ENCODE measurements at places on chromosomes 2 and 18.

DNA sequence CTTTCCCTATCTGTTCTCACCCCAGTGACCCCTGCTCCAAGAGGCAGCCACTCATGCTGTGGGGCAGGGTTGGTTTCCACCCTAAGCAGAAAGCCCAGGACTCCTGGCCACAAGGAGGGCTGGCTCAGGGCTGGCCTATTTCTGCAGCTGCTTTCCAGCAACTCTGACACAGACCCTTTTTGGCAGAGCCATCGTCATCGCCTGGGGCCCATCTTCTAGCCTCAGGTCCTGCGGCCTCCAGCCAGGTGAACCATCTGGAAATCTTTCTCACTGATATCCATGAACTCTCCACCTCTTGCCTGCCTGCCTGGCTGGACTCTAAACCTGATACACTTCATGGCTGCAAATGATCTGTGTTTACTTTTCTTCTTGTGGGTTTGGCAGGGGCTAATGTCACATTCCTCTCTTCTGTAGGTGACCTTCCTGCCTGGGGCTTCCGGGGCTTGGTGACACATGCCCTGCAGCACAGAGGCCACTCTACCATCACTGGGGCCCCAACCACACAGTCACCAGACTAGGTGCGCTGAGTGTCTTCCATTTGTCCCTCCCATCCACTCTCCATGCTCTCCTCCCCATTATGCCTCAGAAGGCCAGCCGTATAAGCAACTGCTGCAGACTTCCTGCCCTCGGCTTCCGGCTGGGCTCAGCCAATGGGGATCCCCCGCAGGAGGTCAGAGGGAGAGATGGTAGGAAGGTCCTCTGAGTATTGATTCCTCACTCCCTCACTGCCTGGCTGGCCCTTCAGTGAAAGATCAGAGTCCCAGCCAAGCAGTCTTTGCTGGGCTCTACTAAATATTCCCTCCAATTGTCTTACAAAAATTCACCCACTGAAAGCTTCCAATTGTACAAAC lies 9.7 kb upstream of the COPS8 start:
- DNase-seq: no peak

DNA sequence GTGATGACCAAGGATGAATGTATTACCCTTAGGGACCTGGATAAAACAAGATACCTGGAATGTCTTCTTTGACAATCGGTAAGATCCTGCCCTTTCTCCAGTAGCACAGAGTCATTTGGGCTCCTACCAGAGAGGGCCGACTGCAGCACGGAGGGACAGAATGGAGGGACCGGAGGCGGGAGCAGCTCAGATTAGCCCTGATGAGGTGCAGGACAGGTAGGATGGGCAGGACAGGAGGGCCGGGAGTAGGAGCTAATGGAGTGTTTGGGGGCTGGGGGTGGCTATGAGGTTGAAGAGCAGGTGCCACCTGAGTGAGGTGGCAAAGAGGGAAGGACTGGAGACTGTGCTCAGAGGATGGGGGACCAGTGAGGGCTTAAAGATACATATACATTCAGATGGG lies 9.9 kb upstream of the PRELID3A start:
- no peak for DNase-seq

DNA sequence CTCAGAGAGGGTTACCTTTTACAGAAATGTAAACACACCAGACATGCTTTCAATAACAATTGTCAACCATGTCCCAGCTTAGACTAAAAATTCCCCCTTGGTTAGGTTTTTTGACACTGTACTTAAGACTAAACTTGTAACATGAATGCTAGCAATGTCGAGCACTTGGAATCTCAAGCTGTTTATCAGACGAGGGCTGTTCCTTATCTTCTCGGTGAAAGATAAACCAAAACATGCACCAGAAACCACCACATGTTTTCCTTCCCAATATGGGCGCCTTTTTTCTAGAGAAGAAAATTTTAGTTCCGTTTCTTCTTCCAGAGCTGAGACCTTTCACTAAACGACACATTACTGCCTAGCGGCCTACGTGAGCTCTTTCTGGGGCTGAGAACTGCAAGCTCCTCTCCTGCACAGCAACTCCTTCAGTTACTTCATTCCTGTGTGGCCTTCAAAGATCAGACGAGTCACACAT lies 42.4 kb upstream of the ACKR3 start:
- DNase-seq: no peak

DNA sequence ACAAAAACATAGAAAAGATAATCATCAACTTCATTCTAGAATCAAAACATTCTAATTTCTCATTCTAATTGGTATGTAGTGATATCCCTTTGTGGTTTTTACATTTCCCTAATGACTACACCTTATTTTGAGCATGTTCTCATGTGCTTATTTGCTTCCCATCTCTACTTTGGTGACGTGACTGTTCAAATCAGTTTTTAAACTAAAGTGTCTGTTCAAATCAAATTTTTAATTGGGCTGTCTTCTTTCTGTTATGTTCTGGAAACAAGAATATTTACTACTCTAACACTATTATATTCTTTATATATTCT lies 45.5 kb downstream of the YES1 start:
- DNase-seq: no peak

- no peak for DNase-seq
Observed at GRCh38 chr2:101818531-101819451, 121.3 kb downstream of the MAP4K4 start.

- DNase-seq: no peak
Observed at GRCh38 chr2:42353792-42354429, 7.1 kb downstream of the COX7A2L start.

DNA sequence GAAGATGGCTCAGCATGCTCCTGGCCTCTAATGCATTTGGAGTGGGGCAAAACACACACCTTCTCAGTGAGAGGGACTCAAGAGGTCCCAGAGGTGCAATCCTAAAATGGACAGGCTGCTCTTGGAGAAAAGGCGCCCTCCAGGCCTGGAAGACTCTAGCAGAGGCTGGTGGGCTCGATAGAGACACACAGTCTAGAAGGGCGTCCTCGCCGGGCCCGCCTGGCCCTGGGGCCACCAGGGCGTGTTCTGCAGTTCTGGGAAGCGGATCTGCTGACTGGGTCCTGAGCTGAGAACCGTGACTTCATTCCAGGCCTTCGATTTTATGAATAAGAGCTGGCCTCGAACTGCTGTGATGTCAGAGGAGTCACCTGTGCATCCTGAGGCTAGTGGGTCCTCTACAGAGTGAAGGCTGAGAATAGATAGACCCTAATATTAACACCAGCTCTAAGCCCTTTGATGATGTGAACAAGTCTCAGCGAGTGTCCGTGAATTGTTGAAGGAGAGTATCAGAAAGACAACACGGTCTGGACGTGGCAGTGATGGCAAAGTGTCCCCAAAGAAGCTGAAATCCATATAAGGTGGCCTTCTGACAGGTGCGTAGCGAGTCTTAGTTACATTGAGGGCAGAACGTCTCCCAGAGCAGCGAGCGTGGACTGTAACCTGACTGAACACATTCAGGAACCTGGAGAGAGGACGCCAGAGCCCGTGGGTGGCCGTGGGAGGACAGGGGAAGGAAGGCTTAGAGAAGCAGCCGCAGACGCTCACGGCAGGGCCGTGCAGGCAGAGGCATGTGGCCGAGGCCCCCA lies 136.9 kb downstream of the PTGR3 start:
- DNase-seq: no peak

DNA sequence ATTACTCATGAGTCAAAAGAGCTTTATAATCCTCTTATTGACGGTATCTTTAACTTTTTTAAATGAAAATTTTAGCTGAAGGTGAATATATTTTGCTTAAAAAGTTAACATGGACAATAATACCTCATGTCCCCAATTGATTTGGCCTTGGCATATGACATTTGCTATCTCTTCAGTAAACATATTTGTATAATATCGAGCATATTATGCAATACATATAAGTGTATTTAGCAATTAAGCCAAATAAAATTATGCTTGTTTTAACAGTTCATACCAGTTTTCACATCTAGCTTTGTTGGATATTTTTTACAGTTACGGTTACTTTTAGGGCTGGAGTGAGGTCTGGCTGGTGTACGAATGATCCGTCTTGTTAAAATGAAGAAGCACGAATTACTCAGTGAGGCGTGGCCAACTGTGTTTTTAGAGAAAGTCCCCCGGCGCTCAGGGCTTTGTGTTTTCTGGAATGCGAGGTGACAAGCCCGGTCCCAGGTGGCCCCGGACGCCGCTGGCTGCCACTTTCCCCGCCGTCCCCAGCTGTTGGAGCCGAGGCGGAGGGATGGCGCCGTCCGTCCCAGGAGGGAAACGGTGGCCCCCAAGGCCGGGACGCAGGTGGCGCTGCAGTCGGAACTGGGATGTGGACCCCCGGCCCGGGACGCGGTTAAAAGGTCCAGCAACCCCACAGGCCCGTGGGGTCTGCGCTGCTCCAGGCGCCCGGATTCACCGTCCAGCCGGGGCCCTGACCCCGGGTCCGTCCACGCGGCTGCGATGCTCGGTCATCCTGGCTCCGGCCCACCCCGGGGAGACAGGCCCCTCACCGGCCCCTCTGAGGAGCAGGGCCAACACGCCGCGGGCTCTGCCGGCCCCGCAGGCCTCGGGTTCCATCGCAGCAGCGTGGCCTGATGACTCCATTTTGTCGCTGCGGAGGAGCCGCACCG lies 41.3 kb downstream of the TMEM18 start:
- DNase-seq: no peak

GRCh38 chr2:239756790-239757760 lies 268.1 kb downstream of the NDUFA10 start:
- DNase-seq: no peak

DNA sequence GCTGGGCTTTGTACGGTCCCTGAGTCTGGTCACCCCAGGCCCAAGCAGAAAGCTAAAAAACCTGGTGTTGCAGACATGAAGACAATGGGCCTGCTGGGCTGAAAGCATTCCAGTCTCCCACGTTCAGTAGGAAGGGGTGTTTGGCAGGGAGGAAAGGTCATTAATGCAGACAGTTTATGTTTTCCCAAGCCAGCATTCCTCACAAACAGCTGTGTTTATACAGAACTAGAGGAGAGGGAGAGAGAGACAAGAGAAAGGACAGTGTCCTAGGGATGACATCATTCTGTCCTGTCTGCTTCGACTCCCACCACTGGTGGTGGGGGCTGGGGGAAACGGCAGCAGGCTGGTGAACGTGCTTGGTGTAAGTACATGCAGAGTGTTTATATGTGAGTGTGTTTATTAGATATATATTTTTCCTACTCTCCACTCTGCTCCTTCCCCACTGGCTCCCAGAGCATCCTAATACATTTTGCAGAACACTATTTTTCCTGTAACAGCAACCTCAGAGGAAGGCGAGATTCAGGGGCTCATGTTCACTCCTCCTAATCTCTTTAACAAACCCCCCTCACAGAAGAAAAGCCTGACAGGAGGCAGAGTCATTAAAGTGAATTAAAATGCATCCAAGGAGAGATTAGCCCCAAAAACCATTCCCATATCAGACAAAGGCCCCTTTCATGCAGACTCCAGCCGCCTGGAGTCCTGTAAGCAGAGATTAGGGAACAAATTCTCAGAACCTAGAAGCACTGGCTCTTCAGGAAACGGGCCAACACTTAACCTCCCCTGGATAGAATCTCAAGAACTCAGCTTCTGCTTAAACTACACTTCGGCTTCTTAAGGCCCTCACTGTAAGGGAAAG lies 380.4 kb downstream of the TNS1 start:
- DNase-seq: no peak

GRCh38 chr18:9950289-9951016 lies 36.6 kb downstream of the VAPA start:
- no peak for DNase-seq

- DNase-seq: no peak
Observed at GRCh38 chr2:16745466-16745865, 79.8 kb upstream of the CYRIA start.

GRCh38 chr2:152694161-152694661 lies 23.1 kb downstream of the PRPF40A start:
- no peak for DNase-seq

DNA sequence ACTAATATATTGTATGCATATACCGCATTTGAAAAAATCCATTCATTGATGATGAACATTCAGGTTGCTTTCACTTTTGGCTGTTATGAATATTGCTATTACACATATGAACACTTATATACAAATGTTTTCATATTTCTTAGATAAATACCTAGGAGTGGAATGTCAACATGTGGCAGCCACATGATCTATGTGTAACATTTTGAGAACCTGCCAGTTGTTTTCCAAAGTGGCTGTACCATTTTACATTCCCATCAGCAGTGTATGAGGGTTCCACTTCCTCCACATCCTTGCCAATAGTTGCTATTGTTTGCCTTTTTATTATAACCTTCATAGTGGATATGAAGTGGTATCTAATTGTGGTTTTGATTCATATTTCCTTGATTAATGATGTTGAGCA lies 40.5 kb downstream of the CCDC85A start:
- DNase-seq: no peak

All from stimulated activated naive B cell treated with anti-CD40 and anti-IgM and Interleukin-4, amounts not matched to agents 10 μg/mL and 1 μg/mL and 100 μg/mL, for 72 hours (primary cell).